ENCODE measurements at places on chromosomes 1 and 21.

DNA sequence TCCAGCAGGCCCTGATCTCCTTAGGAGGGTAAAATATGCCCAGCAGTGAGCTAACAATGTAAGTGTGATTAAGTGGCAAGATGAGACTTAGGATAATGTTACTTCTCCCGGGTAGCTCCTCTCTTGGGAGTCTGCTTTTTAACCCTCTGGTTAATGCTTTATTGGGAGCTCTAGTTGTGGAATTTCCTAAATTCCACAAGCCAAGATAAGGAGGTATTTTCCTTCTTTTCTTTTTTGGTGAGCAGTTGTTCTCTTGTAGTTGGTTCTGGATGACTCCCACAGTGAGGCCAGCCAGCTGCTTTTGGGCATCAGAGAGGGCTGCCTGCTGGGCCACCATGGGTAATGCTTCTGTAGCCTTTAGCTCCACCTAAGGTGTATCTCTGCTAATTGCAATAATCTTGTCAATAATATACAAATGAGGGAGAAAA is 19.3 kb downstream of the C1orf52 start:
- peak; percentile 54 for DNase-seq

DNA sequence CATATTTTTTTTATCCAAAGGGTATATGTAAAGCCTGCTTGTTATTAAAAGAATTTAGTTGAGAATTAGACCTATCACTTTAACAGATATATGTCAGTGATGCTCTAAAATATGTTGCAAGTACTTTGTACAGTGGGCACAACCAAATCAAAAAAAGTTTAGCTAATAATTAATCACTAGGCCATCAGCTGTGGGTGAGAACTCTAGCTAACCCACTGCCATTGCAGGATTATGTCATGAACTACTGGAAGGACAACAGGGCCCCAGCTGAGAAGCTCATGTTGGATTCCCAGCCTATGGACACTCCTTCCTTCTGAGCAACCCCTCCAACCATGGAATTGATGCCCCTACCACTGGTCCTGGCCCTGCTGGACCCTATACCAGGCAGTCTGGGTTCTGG is 6.8 kb upstream of the CHIA start:
- DNase-seq = no peak

- no peak for DNase-seq
Observed at GRCh38 chr1:72635719-72636118, 353.4 kb upstream of the NEGR1 start.

DNA sequence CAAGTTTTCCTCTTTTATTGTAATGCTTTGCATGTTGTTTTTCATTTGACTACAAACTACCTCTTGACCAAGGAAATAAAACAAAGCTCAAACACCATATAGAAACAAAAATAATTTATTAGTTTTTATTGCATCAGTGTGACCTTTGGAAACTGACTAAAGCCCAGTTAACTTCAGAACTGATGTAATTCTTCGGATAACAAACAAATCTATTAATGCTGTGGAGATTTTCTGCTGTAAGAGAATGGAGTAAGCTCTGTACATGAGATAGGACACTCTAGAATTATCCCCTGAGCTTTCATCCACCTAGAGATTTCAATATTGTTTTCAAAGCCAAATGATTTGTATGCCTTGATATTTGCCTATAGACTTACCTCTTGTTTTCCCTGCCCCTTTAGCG is 154.0 kb upstream of the KCNK2 start:
- DNase-seq = no peak

- DNase-seq = no peak
Observed at GRCh38 chr1:114023377-114023776, 44.1 kb downstream of the OLFML3 start.

DNA sequence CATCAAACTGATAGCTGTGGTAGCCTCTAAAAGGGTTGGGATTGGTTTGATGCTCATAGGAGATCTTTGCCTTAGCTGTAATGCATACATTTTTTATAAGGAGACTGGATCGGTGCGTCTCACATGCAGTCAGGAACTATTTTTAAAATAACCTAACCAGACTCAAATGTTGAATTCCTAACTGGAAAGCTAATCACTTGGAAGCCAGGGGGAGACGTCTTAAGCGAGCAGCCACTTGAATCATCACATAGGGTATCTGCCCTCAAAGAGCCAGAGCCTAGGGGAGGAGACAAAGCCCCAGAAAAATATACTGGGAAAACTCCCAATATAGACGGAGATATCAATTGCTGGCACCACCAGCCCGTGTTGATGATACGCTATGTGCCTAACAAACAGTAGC is 61.7 kb upstream of the PUM1 start:
- DNase-seq = peak; percentile 68

DNA sequence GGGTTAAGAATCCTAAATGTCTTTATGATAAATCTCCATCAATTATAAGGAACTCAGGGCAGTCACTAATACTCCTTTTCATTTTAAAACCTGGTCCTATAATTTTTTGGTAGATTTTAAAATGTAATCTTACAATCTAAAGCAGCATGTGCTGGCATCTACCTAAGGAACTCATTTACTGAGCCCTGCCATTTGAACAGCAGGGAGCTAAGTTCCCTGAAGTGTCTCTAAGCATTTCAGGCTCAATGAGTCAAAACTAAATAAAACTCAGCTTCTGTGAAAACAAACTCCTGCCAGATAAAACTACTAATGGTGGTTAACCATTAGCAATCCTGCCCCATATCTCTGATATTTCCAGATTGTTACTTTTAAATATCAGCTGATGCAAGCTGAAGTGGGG is 1371.8 kb upstream of the PRMT6 start:
- no peak for DNase-seq

DNA sequence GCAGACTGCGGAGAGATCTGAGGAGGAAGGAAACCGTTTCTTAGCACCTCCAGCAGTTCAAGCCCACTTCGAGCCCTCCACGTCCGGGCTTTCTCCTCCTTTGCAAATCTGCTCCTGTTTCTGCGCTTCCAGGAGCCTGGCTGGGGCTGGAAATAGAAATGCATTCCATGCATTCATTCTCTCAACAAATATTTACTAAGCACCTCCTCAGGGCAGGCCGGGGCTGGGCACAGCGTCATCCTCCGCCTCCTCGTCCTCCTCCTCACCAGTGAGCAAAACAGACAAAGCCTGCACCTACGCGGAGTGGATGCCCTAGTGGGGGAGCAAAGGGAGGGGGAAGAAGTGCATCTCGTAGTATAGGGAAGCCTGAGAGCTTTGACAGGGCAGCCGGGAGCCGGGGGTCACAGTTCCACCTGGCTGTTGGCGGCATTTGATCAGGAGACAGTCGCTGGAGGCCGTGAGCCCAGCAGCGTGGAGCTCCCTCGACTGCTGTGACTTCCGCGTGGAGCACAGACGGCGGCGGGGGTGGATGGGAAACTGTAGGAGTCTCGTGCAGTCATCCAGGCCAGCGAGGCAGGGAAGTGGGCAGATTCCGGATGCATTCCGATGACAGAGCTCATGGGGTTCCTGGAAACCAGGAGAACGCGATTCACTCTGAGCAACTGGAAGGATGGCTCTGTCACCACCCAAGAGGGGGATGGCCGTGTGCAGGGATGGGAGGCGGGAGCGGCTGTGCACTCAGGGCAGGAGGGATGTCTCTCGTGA is 93.5 kb downstream of the SIK1 start:
- peak; percentile 98 for DNase-seq

GRCh38 chr1:227032396-227032795 is 92.3 kb downstream of the COQ8A start:
- no peak for DNase-seq

DNA sequence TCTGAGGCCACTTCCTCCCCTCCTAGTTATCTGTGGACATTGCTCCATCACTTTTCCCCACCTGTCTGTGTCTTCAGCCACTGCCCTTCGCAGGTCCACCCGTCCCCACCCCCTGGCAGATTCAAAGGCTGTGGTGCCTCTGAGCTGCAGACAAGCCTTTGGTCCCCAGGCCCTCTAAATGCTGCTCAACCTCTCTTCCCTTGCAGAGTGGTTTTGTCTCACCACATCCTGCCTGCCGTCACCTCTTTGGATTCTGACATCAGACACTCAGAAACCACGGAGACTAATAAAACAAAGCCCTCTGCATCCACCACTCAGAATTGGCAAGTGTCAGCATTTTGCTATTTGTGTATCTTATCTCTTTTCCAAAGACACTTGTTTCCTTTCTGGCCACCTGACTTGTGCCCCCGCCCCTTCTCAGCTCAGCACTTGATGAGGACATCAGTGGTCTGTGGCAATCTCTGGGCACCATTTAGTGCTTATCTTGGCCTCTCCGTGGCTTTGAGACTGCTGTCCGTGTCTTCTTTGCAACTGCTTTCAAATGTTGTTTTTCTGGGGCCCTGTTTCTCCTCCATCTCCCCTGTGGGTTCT is 7.7 kb downstream of the CNIH3 start:
- peak; percentile 95 for DNase-seq

DNA sequence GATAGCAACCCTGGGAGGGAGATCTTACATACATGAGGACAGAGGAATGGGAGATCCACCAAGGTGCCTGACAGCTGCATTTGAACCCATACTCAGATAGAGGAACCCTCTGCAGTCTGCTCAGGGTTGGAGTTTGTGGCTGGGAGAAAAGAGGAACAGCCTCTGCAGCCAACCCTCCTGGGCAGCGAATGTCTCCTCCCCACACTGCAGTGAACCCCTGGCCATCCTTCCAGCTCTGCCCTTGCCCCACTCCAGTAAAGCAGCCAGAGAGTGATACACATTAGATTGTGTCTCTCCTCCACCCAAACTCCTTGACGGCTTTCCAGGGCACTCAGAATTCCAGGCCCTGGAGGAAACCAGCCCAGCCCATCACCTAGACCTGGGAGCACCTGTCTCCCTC is 137.7 kb downstream of the RUNX1 start:
- DNase-seq = no peak

DNA sequence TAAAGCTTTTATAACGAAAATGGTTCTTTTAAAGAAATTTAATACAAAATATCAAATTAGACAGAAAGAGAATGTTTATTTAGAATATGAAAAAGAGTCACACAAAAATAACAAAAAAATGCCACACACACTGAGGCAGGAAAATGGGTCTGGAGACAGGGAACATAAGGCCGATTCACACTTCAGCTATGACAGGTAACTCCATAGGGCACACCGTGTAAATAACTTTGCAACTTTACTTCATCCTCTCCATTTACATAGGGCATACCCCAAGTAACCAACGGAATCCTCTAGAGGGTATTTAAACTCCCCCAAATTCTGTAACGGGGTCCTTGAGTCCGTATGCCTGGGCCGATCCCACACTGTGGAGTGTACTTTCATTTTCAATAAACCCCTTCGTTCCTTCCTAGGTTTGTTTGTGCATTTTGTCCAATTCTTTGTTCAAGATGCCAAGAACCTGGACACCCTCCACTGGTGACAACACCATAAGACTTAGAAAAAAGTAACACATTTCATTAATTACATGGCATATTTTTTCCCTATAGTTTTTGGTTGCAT is 23.1 kb upstream of the PTGS2 start:
- no peak for DNase-seq

GRCh38 chr1:183630748-183631147 is 4.8 kb downstream of the ARPC5 start:
- DNase-seq = peak; percentile 74

Data from EH (cell line).